ENCODE measurements at places on chromosomes 11 and 22. TPM values are rescaled to one million over a fixed set of nuclear protein-coding genes. Genes with fewer than 3 reads are reported as not detected.

DNA sequence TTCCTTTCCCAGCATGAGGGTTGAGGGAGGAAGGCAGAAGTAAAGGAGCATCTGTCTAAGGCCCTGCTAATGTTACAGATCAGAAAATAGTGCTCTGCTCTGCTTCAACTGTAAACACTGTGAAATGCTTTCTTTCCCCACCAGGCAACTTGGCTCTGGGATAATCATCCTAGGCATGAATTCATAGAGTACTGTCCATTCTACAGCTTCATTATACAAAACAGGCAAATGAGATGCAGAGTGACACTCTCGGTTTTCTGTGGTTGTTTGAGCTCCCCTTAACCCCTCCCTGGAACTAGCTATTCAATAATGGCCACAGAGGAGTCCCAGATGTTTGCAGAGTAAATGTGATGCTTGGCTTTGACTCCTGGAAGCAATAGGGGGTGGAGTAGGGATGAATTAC, 184.3 kb upstream of the CTSC start:
- DNase-seq, result no peak
- H3K27me3 ChIP-seq, result no peaks in the 10 kb centered on the region
- H3K4me1 ChIP-seq, result no peaks in the 10 kb centered on the region
- no peak overlapping the region for H3K4me3 ChIP-seq

GRCh38 chr11:47398551-47398950, 9.8 kb upstream of the SLC39A13 start:
- H3K4me1 ChIP-seq, result no peaks in the 10 kb centered on the region
- H3K27ac ChIP-seq, result no peak overlapping the region
- H3K36me3 ChIP-seq, result no peaks in the 10 kb centered on the region
- no peak overlapping the region for H3K4me3 ChIP-seq

GRCh38 chr22:26161746-26162145, 7.5 kb upstream of the SEZ6L start:
- no peak for DNase-seq
- no peaks in the 10 kb centered on the region for H3K36me3 ChIP-seq
- peaks cover 1% of the 10 kb centered on the region for H3K27me3 ChIP-seq
- H3K4me1 ChIP-seq, result no peaks in the 10 kb centered on the region
- H3K4me3 ChIP-seq, result no peak overlapping the region

DNA sequence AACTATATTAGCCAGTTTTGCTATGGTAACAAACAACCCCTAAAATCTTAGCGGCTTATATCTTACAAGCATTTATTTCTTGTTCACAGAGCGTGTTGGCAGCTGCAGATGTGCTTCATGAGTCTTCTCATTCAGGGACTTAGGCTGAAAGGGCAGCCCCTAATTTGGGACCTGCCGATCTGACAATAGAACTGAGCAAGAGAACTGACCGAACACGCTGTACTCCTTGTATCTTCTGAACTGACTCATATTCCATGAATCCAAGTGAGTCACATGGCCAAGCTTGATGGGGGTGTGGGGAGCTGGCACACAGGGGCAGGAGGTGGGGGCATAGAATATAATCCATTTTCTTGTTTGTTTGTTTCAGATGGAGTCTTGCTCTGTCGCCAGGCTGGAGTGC, 481.7 kb upstream of the CADM1 start:
- no peak overlapping the region for H3K27ac ChIP-seq
- DNase-seq, result no peak
- no peak overlapping the region for H3K4me3 ChIP-seq
- H3K36me3 ChIP-seq, result no peaks in the 10 kb centered on the region
- H3K4me1 ChIP-seq, result no peaks in the 10 kb centered on the region

DNA sequence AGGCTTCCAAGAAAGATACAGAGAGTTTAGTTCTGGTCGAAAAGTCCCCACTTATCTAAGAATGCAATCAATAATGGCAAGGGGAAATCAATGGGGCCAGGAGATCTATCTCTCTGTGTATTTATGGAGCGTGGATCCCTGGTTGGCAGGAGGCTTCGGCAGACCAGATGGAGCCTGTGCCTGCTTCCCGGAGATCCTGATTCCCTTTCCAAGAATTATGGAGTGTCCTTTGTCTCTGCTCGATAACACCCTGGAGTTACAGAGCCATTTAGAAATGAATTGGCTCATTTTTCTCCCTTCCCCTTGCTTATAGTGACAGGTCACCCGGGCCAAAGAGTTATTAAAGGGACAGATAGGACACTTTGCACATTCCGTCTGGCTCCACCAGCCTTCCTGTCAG, 92.4 kb downstream of the ISX start:
- H3K36me3 ChIP-seq, result no peaks in the 10 kb centered on the region
- peaks cover 2% of the 10 kb centered on the region for H3K27me3 ChIP-seq
- H3K27ac ChIP-seq, result no peak overlapping the region
- H3K4me1 ChIP-seq, result no peaks in the 10 kb centered on the region

DNA sequence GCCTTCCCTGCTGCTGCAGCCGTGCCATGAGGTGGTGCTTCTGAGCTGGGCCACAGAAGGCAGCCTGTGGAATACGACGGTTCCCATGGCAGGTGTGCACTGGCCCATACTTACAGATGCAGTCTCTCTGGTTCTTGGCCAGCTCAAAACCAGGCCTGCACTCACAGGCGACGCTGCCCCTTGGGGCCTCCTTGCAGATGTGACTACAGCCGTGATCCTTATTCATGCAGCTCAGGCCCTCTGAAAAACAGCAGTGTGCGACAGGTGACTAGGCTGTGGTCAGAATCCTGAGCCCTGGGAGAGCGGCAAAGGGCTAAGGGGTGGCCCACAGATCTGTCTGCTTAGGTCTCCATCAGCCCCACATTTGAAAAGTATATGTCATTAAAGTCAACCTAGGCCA, 22.1 kb downstream of the SCUBE2 start:
- H3K4me1 ChIP-seq, result no peaks in the 10 kb centered on the region
- peaks cover 1% of the 10 kb centered on the region for H3K36me3 ChIP-seq
- no peaks in the 10 kb centered on the region for H3K27me3 ChIP-seq
- H3K4me3 ChIP-seq, result no peak overlapping the region
- no peak for DNase-seq
- no peak overlapping the region for H3K27ac ChIP-seq

FAT3 gene
- 37.5 TPM for total RNA-seq

GRCh38 chr11:87529486-87529885, 491.8 kb downstream of the TMEM135 start:
- H3K4me1 ChIP-seq, result no peaks in the 10 kb centered on the region
- H3K27ac ChIP-seq, result no peak overlapping the region
- no peak for DNase-seq
- H3K4me3 ChIP-seq, result no peak overlapping the region

GRCh38 chr22:17576470-17576869, 13.2 kb downstream of the SLC25A18 start:
- DNase-seq, result peak; percentile 43
- no peaks in the 10 kb centered on the region for H3K4me1 ChIP-seq
- no peak overlapping the region for H3K27ac ChIP-seq
- no peaks in the 10 kb centered on the region for H3K36me3 ChIP-seq
- no peaks in the 10 kb centered on the region for H3K27me3 ChIP-seq

GRCh38 chr11:2086239-2087040, 52.7 kb downstream of the IGF2 start:
- no peaks in the 10 kb centered on the region for H3K36me3 ChIP-seq
- H3K4me1 ChIP-seq, result no peaks in the 10 kb centered on the region
- no peaks in the 10 kb centered on the region for H3K27me3 ChIP-seq

C11orf52 gene
- total RNA-seq, result 5.2 TPM

DNA sequence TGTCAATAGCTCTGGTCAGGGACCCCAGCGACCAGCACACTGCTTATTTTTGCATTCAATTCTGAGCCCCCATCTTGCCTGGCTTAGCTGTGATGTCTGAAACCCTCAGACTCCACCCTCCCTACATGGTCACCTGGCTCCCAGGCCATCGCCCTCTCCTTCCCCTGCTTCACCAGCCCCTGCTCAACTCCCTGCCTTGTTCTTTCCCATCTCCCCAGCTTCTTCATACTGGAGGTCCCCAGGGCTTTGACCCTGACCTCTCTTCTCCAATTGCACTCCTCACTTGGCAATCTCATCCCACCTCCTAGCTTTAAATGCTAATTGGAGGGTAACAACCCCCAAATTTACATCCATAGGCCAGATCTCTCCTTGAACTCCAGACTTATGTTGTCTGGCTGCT, 84.3 kb upstream of the GNAZ start:
- no peak overlapping the region for H3K27ac ChIP-seq
- no peaks in the 10 kb centered on the region for H3K27me3 ChIP-seq
- no peak overlapping the region for H3K4me3 ChIP-seq
- DNase-seq, result no peak
- no peaks in the 10 kb centered on the region for H3K36me3 ChIP-seq

DNA sequence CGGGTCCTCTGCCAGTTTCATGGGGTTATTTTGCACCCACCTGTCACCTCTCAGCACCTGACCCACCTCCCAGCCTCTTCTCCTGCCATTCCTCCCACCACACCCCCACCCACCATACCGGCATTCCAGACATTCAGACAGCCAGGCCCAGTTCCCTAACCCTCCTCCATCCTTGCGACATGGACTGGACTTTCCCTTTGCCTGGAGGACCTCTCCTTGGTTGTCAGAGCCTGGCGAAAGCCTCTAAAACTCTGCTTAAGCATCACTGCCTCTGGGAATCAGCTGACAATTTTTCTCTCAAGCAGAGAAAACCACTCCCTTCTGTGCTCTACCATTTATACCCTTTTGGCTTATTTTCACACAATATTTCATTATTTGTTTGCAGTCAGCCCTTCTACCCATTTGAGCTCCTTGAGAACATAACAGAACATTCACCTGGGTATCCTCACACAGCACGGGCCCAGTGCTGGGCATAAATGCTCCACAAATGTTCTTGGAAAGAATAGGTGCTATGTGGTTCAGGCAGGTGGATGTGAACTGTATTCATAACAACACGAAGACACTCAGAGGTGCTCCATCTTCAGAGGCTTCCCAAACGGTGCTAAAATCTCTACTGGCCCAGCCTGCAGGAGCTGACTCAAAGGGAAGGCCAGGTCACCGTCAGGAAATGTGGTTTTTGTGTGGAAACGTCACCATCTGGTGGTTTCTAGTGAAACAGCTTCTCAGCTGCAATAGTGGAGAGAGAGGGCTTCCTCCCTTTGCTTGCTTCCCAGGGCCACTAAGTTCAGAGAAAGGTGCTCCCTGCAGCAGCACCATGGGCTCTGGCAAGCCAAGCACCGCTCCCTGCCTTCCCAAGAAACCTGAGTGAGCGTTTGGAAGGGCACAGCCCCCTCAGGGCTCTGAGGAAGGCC, 10.4 kb downstream of the SPATA19 start:
- no peaks in the 10 kb centered on the region for H3K36me3 ChIP-seq
- no peaks in the 10 kb centered on the region for H3K27me3 ChIP-seq
- H3K27ac ChIP-seq, result no peak overlapping the region
- no peaks in the 10 kb centered on the region for H3K4me1 ChIP-seq
- H3K4me3 ChIP-seq, result no peak overlapping the region

DNA sequence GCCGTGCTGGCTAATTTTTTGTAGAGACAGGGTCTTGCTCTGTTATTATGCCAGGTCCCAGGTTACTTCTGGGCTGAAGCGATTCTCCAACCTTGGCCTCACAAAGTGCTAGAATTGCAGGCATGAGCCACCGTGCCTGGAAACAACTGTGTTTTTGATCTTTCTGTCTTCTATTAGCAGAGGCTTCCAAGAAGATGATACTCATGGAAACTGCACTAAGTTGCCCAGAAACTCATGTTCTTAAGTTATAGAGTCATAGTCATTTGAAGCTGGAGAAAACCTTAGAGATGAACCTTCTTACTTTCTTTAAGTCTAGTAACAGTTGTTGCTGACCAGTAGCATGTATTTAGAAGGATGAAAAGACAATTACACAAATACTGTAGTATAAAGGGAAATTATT, 37.1 kb upstream of the HSPA8 start:
- H3K27ac ChIP-seq, result no peak overlapping the region
- H3K36me3 ChIP-seq, result no peaks in the 10 kb centered on the region
- H3K27me3 ChIP-seq, result no peaks in the 10 kb centered on the region
- H3K4me1 ChIP-seq, result no peaks in the 10 kb centered on the region
- no peak overlapping the region for H3K4me3 ChIP-seq

GRCh38 chr11:72951193-72951592, 137.0 kb downstream of the ATG16L2 start:
- no peaks in the 10 kb centered on the region for H3K27me3 ChIP-seq
- H3K36me3 ChIP-seq, result no peaks in the 10 kb centered on the region
- peaks cover 2% of the 10 kb centered on the region for H3K4me1 ChIP-seq
- H3K27ac ChIP-seq, result no peak overlapping the region

Measured in aorta (tissue), 5 donors.